NCI-H524 (cell line): ENCODE measurements at places on chromosomes 5 and 9.
A peak's percentile ranks its signal among the peaks of the same experiment; 100 is the strongest.

- no peak for DNase-seq
Measured at GRCh38 chr5:74064911-74065310, 438.9 kb downstream of the ARHGEF28 start.

- peak; percentile 25 for DNase-seq
Measured at GRCh38 chr5:58582019-58582802, 664 bp upstream of the RAB3C start.

GRCh38 chr9:12554636-12555035, 138.5 kb upstream of the TYRP1 start:
- no peak for DNase-seq

DNA sequence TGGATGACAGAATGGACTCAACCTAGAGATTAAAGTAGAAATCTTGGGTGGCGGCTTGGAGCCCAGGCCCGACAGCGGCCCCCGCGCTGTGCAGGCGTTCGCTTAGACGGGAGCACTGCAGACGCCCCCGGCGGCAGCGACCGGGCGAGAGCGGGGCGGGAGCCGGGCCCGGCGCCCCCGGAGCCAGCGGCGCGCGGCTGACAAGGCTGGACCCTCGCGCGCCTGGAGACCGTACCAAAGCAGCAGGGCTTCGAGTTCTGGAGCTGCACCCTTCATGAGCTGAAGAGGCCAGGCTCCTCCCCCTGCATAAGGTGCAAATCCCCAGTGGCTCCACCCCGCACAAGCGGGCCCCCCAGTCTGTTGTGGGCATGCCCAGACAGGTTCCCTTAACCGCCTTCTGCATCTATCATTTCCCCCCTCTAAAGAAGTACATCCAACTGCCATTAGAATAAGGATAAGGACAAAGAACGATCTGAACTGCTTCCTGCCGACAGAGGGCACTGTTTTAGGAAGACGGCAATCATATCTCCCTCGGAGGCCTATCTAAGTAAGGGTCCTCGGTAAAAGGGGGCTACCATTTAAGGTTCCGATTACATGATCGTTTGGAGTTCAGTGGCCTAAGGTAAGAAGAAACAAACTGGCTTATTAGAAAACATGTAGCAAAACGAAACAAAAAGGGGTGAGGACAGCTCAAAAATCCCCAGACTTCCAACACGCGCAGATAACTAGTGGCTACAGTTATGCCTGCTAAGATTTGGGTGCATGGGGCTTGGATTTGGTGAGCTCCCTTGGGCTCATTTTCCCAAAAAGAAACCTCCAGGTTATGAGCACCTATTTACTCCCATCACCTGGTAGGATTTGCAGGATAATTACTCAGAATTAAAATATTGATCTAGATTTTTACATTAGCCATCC, 66.3 kb downstream of the RGMB start:
- no peak for DNase-seq

DNA sequence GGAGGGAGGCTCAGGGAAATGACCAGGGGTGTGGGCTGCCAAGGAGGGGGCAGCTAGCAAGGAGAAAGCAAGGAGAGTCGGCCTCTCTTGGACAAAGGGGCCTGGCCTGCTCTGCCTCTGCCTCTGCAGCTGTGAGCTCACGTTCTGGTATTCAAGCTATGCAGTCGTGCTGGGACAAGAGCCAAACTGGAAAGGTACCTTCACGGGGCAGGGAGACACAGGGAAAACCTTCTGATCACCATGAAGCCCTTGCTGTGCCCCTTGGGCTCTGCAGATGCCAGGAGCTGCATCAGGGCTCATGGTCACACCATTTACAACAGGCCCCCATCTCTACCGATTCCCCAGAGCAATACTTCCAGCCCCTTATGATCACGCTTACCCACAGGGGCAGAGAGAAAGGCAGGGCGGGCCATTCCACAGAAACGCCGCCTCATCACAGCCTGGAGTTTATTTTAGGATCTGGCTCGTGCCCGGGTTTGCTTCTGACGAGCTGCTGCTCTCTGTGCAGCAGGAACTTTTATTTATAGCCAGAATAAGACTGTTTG, 63.2 kb downstream of the PRRT1B start:
- no peak for DNase-seq

DNA sequence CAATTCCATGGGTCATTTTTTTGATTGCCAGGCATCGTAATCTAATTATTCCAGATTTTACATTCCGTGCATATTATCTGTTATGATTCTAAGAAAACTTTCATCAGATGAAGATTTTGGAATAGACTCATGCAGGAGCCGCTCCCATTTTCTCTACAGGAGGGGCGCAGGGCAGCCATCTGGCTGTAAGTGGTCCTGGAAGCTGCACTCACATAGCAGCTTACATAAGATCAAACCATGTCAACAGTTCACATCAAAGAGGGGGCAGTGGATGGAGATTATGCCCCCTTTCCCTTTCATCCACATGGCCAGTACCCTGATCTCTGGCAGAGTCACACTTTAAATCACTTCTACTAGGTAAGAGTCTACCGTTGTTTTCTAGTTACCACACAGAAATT, 73.3 kb upstream of the PCA3 start:
- no peak for DNase-seq

- DNase-seq, result peak; percentile 25
Measured at GRCh38 chr9:137295238-137295811, 6.7 kb downstream of the NRARP start.

- DNase-seq, result no peak
Measured at GRCh38 chr5:181151146-181151545, 3.8 kb downstream of the OR2V2 start.

- DNase-seq, result no peak
Measured at GRCh38 chr9:123795336-123795735, 134.6 kb downstream of the DENND1A start.

GRCh38 chr5:50501491-50502228, 60.6 kb upstream of the EMB start:
- DNase-seq, result no peak

- DNase-seq, result no peak
Measured at GRCh38 chr5:143567583-143568504, 164.4 kb upstream of the NR3C1 start.

DNA sequence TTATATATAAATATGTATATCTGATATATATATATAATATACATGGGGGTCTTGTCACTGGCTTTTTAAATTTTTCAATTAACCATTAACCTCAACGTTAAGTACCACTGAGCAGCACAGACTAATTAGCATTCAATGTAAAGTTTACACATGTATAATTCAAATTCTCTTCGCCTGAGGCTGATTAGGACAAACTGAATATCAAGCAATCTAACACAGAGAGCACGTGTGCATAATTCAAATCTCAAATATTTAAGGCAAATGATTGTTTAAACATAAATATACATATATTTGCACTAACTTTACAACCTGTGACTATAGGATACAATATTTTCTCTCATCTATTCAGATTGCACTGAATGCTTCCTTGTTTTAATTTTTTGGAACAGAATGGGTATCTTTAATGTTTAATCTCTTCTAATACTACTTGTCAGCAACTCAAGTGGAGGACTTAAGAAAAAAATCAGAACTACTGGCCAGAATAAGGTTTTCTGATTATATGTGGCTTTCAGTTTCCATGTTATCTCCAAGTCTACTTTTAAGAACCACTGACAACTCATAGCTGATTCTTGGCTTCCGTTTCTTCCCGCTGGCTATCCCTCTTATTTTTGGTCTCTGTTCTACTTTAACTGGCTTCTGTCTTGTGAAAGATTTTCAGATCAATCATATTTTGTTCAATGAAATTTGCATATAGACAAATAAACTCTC, 204.8 kb downstream of the MLLT3 start:
- DNase-seq, result no peak

GRCh38 chr5:4781299-4781698, 358.8 kb upstream of the ADAMTS16 start:
- peak; percentile 75 for DNase-seq

GRCh38 chr9:98807070-98807813, at the start of gene GALNT12:
Gene GALNT12, plus strand, starts transcription at chr9:98807670. Its CDS starts 29 bp downstream, at chr9:98807699.
- DNase-seq, result peak; percentile 61

DNA sequence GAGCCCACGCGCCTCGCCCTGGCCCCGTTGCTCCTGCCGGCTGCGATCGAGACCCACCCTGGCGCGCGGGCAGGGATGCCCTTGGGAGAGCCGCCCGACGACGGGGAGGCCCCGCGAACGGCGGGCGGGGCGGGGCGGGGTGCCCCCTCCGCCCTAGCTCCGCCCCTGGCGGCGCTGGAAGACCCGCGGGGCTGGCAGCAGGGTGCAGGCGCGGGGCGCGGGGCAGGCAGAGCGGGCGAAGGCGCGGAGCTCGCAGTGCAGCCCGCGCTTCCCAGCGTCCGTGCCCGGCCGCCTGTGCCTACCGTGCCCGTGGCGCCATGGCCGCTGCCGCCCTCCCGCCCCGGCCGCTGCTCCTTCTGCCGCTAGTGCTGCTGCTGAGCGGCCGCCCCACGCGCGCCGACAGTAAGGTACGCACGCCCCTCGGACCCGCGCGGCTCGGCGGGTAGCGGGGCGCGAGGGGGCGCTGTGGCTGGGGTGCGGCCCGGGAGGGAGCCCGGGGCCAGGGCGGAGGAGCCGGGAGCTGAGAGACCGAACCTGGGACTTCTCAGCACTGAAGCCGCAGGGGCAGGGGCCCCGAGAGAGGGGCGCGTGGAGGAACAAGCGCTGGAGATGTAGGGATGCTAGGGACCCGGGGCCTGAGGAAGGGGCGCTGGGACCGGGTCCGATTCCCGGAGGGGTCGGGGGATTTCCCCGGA, at the start of gene OLFML2A:
OLFML2A (plus strand) TSS at position 180 of the 695 bp plus-strand sequence; CDS start at position 318, 138 bp downstream.
- peak; percentile 74 for DNase-seq

- no peak for DNase-seq
Measured at GRCh38 chr5:63811286-63811685, 151.0 kb downstream of the HTR1A start.

DNA sequence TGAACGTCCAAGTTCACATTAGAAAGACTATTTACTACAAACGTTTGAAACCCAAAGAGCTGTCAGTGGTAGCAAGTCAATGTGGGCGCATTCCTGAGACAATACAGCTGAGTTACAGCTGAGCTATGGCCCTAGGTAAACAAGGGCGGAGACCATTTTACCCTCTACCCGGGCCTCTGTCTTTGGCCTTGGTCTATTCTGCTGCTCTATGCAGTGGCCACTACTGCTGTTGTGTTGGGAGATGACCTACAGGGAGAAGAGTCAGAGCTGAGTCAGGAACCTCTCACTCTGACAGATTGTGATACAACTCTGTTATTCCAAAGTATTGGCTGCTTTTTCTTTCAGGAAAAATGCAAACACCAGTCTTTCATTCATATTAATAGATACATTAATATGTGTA, 700.6 kb downstream of the SEMA5A start:
- DNase-seq, result no peak

- peak; percentile 55 for DNase-seq
Measured at GRCh38 chr9:83937861-83938455, 16.7 kb upstream of the KIF27 start.

GRCh38 chr9:137494550-137495351, 35.6 kb upstream of the NSMF start:
- DNase-seq, result no peak

GRCh38 chr5:172688349-172689217, 47.5 kb downstream of the NEURL1B start:
- DNase-seq, result no peak

GRCh38 chr5:6398570-6399230, 20.4 kb upstream of the MED10 start:
- no peak for DNase-seq

DNA sequence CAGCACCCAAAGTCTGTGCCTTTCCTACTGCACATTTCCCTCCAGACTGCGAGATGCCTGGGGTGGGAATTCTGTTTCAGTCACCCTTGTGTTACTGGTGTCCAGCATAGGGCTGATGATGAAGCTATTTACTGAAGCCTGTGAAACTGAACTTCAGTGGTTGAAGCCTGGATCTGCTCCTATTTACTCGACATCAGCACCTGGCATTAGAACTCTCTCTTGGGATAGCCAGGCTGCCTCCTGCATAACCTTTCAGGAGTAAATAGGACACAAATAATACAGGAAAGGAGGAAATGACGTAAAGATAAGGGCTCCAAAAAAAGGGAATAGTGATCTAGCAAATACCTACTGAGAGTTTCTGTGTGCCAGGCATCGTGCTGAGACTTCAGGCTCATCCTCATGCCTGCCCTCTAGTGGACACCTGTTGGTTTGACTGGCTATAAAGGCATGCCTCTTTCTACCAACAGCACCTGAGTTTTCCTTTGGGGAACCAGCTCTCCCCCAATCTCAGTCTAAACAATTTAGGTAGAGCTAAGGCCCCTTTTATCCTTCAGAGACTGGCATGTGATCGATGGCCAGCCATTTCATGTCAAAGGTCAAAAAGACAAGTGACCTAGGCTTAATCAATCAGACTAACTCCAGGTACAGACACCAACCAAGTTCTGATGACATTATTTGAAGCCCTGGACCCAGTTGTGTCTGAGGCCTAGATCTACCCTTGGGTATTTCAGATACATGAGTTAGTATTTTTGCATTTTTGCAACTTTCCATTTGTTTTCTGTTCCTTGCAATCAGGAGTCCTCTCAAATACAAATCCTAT, 192.1 kb upstream of the TRIM32 start:
- DNase-seq, result peak; percentile 33

DNA sequence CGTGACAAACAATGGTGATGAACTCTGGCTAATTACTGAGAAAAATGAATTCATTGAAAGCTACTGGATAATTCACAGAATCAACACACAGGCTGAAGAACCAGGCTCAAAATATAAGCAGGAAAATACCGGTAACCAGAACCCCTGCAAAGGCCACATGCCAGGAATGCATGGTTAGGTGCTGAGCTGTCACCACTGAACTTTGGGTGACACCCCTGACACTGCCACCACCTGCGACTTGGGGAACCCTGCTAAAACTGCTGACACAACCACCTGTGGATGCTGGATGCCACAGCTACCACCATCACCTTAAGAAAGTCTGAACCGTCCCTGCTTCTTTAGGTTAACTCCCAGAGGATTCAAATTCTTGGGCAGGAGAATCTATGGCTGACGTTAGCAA, 72.0 kb upstream of the NR4A3 start:
- DNase-seq, result no peak

DNA sequence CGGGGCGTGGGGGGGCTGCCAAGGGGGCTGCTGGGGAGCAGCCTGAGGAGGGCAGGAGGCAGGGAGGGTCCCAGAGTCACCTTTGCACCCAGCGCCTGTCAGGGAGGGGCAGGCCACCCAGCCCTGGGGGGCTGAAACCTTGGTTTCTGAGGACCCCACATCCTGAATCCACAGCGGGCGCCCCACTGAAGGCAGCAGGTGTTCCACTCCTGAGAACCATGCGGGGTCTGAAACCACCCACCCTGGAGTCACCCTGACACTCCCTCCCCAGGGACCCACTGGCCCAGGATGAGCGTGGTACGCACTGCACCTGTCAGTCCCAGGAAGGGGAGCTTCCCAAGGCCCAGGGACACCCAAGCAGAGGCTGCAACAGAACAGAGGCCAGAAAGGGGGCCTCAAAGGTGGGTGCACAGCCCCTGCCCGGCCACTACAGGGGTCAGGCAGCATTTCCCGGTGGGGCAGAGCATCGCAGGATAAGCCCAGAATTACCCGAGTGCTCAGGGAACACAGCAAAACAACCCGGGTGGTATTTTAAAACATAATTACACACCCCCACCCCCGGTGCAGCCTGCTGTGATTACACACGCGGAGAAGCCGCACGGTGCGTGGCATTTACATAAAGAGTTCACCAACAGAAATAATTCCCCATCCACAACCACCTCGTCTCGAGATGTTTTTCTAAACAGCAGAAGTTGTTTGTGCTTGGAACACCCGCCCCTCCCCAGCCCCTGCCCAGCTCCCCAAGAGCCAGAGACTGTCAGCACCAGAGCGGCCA, 57.3 kb upstream of the UBAC1 start:
- no peak for DNase-seq

- DNase-seq, result peak; percentile 80
Measured at GRCh38 chr5:55176176-55176818, 3.3 kb upstream of the CDC20B start.
